ENCODE measurements at places on chromosomes 12 and 14.

- no peak for DNase-seq
These were observed 173.5 kb downstream of the CHST11 start for GRCh38 chr12:104630230-104630670.

DNA sequence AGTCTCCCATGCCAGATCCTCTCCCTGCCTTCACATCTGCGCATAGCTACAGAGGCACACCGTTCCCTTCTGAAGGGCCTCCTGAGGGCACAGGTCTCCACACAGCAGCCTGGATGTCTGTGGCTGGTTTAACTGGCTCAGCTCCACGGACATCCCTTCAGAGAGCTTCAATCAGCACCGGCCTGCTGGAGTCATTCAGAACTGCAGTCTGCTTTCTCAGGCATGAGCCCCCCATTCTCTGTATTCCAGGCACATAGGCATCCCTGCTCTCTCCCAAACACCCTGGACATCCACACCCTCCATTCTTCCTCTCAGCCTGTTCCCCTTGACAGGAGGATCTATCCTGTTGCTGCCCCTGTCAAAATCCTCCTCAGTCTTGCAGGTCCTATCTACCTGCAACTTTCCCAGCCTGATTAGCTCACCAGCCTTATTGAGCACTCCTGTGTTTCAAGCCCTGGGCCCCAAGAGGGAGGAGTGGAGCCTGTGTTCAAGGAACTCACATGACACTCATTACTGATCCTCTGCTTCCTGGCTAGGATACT, 2.9 kb upstream of the DHRS2 start:
- no peak for DNase-seq

DNA sequence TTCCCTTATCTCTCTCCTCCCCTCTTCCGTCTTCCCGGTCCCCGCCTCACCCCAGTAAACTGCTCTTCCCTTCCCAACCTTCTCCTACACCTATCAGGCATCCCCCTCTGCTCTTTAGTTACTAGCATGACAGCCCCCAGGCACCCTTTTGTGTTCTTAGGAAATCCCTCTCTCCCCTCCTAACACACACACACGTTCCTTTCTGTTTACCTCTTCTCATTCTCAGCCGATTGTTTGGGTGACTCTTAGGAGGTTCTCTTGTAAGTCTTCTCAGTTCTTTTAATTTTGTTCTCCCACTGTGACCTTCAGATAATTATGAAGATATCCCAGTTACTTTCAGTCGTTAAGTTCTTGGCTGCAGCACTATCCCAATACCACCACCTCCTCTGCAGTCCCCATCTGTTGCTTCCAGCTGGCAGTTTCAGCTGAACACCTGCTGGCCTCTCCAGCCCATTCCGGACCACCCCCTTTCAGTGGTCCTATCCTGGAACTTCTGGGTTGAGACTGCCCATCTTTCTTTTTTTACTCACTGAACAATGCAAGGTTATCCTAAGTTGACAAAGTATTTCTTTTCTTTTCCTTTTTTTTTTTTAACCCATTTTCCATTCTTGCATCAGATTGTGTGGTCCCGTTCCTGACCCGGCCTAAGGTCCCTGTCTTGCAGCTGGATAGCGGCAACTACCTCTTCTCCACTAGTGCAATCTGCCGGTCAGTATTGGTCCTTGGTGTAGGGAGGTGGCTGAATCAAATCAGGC, 711 bp downstream of the MARS1 start:
- DNase-seq = no peak

GRCh38 chr14:100741966-100742365, 15.3 kb downstream of the DLK1 start:
- no peak for DNase-seq

GRCh38 chr12:63968673-63969072, 124.2 kb downstream of the SRGAP1 start:
- DNase-seq = no peak

GRCh38 chr14:22271838-22272799, 316.9 kb downstream of the DAD1 start:
- DNase-seq = no peak

GRCh38 chr12:97005174-97005573, 98.1 kb downstream of the NEDD1 start:
- no peak for DNase-seq
